ENCODE measurements at places on chromosomes 7 and 10.

GRCh38 chr10:124220971-124221355 is 127.6 kb upstream of the CHST15 start:
- DNase-seq, result no peak

- DNase-seq, result no peak
Observed at GRCh38 chr7:50155755-50156154, 62.7 kb upstream of the ZPBP start.

GRCh38 chr10:112335868-112336265 is 38.0 kb upstream of the ACSL5 start:
- DNase-seq, result no peak

DNA sequence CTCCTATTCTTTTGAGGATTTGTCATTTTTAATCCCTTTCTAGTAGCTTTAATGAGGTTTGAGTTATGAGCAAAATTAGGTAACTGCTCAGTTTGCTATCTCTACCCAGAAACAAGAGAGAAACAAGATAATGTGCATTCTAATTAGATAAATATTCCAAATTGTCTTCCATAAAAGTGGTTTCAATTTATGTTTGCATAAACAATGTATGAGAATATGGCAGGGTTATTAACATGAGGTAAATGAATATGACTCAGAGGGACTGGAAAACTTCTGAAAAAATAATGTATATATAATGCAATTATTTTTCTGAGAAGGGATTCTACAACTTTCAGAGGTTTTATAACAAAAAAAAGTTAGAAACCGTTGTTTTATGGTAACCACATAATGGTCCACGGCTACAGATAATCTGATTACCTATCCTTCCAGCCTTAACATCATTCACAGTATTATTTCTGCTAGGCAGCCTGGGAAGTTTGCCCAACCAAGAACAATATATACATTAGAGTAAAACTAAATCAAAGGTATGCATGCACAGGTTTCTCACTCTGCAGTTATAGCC is 101.2 kb downstream of the CRPPA start:
- no peak for DNase-seq

DNA sequence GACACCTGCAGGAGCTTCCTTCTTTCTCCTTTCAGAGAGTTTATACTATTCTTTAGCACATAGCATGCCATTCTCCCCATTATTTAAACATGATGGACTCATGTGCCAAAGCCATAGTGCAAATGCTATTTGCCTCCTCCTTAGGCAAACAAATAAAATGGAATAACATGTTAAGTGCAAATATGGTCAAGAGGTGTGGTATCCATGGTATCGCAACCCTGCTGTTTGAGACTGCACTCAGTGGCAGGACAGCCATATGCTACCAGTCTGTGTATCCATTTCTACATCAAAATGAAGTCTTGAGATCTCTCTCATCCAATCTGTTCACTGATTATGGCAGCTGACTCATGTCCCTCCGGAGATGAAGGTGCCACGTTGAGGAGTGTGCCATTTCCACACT is 22.8 kb downstream of the HEPACAM2 start:
- peak; percentile 35 for DNase-seq
